Retinal pigment epithelial cell (primary cell): ENCODE measurements at places on chromosomes 16 and 17.
A peak's percentile ranks its signal among the peaks of the same experiment; 100 is the strongest.

- no peak for DNase-seq
Observed at GRCh38 chr17:16889088-16889465, 82.8 kb downstream of the TNFRSF13B start.

- DNase-seq: no peak
Observed at GRCh38 chr17:74340470-74341023, 14.5 kb downstream of the KIF19 start.

- no peak for DNase-seq
Observed at GRCh38 chr16:6573577-6573976, 759.1 kb upstream of the RBFOX1 start.

GRCh38 chr16:57374067-57374534, 1.8 kb downstream of the CX3CL1 start:
- peak; percentile 28 for DNase-seq

GRCh38 chr17:50234581-50234980, 33.1 kb upstream of the COL1A1 start:
- DNase-seq: no peak

DNA sequence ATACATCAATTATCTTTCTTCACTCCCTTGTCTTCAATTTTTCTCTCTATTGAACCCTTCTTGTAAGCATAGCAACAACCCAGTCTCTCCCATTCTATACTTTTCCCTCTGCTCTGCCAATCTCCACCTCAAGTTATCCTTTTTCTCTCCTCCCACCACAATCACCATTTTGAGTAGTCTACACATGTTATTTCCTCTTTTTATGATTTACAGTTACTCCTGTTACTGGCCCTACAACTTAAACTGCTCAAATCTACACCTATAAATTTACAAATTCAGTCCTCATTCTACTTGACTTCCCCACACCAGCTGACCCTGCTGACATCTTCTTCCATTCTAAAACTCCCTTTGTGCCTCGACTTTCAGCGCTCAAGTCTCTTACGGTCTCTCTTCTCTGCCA, 84.6 kb downstream of the SPAG9 start:
- DNase-seq: no peak

DNA sequence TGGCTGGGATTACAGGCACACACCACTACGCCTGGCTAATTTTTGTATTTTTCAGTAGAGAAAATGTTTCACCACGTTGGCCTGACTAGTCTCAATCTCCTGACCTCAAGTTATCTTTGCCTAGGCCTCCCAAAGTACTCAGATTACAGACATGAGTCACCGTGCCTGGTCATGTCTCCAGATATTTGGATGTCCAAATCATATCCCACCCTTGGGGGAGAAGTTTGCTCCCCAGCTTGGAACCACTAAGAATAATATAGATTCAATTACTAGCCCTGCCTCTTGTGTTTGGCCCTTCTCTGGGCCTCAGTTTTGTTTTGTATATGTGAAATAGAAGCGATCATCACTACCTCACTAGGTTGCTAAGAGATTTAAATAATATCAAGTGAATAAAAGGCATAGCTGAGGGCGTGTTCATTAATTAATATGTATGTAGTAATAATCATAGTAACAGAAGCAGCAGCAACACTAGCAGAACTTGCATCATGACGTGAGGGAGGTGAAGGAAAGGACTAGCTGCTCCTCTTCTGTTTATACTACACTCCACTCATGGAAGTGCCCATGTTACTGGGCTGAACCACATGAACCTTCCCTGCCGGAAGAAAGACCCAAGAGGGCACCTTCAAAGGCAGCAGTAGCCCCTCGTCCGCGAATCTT, 253.6 kb upstream of the XYLT1 start:
- DNase-seq: no peak

DNA sequence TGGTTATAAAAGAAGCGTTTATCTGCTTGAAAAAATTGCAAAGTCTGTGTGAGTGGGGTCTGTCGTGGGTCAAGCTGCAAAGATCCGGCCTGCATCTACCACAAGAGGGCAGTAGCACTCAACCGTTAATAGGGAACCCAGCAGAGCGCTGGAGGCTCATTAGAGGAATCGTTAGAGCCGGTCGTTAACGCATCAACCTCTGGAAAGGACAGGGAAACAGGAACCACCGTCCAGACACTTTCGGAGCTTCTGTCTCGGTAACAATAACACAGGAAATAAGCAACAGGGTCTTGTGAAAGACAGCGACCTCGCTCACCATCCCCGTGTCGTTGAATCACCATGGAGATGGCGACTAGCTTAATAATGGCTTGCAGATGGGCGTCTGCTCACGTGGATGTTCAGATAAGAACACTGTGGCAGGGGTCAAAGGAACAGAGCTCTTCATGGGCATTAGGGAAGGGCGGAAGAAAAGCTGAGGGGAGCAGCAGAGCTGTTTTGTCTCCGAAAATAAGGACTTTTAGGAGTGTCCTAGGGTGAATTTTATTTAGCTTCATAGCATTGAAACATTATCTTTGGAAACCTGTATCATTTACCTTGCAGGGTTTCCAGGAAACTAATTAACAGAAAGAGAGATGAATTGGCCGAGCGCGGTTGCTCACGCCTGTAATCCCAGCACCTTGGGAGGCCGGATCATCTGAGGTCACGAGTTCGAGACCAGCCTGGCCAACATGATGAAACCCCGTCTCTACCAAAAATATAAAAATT, 11.9 kb upstream of the NSRP1 start:
- no peak for DNase-seq

GRCh38 chr16:20799599-20799998, 6.7 kb downstream of the ERI2 start:
- no peak for DNase-seq

- no peak for DNase-seq
Observed at GRCh38 chr16:50609471-50609870, 61.3 kb downstream of the NKD1 start.

DNA sequence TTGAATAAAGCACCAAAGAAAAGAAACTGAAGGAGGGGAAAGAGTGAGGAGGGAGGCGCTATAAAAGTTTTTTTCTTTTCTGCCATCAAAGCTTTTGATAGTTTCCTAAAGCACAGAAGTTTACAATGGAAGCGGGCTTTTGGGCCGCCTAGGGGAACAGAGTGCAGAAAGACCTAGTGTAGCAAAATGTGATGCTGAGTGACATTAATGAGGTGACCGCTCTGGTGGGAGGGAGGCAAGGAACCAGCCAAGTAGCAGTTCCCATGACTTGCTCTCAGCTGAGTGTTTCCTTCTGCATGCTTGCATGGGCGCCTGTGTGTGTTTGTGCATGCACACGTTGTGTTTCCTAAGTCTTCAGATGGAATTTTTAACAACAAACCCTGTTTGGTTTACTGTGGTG, 15.5 kb downstream of the MSI2 start:
- DNase-seq: no peak

DNA sequence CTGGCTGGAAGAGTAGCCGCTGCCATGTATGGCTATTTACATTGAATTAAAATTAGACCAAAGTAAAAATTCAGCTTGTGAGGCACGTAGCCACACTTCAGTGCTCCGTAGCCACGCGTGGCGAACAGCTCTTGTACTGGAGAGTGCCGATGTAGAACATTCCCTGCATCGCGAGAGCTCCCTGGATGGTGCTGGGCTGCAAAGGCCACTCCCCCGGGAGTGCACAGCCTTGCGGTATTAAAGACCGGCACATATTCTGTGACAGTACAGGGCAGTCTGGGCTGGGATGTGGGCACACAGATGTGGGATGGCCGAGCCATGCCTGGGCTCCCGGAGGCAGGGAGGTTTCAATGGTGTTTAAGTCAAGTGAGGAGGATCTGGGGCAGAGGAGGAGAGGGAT, 102.2 kb downstream of the CMIP start:
- DNase-seq: no peak

DNA sequence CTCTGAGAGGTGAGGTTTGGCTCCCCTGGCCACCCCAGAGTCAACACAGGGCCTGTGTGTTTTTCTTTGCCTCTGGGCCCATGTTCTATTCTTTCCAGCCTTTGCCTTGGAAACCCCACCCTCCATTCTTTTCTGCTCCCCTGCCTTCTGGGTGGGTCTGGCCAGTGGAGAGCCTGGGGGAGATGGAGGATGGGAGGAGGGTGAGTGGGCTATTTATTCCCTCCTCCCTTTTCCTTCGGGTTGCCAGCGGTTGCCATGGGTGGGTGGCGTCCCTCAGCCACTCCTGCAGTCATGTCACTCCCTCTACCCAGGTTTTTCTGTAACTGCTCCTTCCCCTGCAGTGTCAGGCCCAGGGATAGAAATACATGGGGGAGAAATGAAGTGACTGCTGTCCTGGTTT, 15.5 kb downstream of the CMIP start:
- no peak for DNase-seq

DNA sequence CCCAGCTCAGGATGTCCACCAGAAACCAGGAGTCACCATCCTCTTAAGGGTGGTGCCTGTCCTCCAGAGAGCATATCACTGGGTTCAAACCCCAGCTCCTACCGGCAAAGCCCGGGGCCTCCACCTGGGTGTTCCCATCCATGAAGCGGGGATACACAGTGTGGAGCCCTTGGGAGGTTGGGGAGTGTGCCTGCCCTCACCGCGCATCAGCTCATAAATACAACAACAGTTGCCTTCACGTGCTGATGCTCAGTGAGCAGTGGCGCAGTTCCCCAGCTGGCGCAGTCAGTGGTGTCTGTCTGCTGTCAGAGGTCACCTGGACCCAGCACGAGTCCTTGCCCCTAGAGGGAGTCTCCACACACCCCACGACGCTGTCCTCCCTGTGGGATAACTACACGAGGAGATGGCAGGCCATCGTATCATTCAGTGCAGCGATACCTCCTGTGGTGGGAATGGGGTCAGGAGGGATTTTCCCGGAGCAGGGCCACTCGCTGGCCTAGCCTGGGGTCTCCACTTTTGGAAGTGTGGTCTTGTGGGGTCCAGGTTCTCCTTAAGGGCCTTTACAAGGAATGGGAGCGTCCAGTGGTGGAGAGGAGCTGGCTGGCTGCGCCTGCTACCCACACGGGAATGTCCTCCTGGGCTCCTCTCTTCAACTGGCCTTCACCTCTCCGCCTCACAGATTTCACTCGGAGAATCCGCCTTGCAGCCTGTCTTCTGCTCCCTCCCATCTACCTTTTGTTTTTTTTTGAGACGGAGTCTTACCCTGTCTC, 2.3 kb upstream of the ELOB start:
- no peak for DNase-seq

GRCh38 chr16:4832698-4833343, 14.3 kb downstream of the GLYR1 start:
- DNase-seq: no peak

DNA sequence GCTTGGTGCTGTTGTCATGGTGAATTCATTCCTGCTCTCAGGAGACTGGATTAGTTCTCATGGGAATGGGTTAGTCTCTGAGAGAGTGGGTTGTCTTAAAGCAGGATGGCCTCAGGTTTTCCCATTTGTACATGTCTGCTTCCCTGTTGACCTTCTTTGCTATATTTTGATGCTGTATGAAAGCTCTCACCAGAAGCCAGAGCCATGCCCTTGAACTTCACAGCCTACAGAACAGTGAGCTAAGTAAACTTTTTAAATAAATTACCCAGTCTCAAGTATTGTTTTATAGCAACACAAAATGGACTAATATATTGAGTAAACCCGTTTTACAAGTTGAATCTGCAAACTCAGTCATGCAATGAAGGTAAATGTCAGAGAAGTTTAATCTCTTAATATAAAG, 66.8 kb downstream of the CDRT15 start:
- no peak for DNase-seq

- no peak for DNase-seq
Observed at GRCh38 chr16:86971251-86971650, 345.9 kb downstream of the C16orf95 start.

GRCh38 chr17:50766222-50767023, 895 bp downstream of the ANKRD40CL start:
- no peak for DNase-seq

DNA sequence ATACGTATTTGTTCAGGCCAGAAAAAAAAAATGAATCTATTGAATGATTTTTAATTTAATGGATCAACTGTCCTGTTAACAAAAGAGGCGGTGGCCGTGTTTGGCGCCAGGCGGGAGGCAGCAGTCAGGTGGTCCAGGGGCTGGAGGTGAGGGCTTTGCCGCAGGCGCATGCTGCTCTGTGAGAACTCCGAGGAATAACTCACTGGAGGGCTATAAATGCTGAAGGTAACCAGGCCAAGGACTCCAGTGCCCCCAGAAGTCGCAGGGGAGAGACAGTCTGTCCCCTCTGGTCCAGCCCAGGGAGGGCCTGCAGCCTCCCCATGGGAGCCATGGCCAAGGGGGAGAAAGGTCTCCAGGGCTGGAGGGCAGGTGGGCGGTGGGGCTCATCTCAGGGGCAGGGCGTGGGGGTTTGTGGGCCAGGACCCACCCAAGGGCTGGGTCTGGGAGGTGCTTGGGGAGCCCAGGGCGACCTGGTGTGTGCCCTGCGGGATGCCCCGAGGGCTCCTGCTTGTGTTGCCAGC, 7.1 kb upstream of the BAHCC1 start:
- no peak for DNase-seq

- DNase-seq: no peak
Observed at GRCh38 chr17:72578817-72579470, 458.1 kb downstream of the SOX9 start.

- DNase-seq: no peak
Observed at GRCh38 chr16:89360760-89361435, 129.5 kb downstream of the ANKRD11 start.

GRCh38 chr16:79628988-79629387, 28.5 kb upstream of the MAF start:
- no peak for DNase-seq

GRCh38 chr16:55179852-55180585, 144.0 kb upstream of the IRX6 start:
- no peak for DNase-seq

DNA sequence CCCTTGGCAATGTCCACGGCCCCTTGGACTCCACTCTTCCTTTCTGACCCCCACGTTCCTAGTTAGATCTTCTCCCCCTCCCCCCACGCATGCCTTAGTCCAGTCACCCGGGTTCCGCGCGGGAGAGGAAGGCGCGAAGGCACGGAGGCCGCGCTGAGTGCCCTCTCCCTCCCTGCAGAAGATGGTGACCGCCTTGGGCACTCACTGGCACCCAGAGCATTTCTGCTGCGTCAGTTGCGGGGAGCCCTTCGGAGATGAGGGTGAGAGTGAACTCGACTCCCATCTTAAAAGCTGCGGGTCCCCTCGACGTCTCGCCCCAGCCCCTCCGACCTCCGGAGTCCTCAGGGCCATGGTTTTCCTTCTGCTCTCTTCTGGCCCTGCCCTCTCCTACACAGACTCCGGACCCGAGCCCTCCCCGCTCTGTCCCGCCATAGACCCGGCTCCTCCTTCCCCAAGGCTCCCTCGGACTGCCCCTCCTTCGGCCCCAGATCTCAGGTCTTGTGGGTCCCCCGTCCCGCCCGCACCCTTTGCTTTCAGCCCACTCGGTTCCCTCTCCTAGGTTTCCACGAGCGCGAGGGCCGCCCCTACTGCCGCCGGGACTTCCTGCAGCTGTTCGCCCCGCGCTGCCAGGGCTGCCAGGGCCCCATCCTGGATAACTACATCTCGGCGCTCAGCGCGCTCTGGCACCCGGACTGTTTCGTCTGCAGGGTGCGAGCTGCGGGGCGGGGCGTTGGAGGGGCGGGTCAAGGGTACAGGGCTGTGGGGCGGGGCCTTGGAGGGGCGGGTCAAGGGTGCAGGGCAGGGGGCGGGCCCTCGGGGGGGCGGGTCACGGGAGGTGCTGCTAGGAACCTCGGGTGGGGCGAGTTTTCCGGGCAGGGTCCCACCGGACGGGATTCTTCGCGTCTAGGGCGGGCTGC, 4.6 kb downstream of the TGFB1I1 start:
- no peak for DNase-seq
